ENCODE measurements at places on chromosomes 13 and 19.

DNA sequence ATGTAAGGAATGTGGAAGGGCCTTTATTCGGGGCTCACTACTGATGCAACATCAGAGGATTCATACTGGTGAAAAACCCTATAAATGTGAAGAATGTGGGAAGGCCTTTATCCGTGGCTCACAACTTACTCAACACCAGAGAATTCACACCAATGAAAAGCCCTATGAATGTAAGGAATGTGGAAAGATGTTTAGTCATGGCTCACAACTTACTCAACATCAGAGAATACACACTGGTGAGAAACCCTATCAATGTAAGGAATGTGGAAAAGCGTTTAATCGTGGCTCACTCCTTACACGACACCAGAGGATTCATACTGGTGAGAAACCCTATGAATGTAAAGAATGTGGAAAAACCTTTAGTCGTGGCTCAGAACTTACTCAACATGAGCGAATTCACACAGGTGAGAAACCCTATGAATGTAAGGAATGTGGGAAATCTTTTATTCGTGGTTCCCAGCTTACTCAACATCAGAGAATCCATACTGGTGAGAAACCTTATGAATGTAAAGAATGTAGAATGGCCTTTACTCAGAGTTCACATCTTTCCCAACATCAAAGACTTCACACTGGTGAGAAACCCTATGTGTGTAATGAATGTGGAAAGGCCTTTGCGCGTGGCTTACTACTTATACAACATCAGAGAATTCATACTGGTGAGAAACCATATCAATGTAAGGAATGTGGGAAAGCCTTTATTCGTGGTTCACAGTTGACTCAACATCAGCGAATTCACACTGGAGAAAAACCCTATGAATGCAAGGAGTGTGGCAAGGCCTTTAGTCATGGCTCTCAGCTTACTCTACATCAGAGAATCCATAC, 44.3 kb downstream of the ZNF585A start:
- DNase-seq: no peak

DNA sequence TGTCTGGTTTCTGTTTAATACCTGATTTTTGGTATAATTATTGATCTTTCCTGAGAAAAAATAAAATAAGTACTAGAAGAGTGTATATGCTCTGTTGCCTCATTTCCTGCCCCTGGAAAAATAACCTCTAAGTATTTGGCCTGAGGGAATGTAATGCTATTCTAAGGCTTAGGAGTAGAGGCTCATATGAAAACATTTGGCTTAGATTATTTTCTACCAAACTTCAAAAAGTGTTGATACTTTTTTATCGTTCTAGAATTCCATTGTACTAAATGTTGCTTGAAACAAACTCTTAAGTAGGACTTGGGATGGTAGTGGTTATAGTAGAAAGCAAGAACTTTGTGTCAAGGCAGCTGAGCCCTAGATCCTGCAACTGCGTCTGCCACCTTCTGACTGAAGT, 57.8 kb downstream of the COG3 start:
- DNase-seq: no peak

DNA sequence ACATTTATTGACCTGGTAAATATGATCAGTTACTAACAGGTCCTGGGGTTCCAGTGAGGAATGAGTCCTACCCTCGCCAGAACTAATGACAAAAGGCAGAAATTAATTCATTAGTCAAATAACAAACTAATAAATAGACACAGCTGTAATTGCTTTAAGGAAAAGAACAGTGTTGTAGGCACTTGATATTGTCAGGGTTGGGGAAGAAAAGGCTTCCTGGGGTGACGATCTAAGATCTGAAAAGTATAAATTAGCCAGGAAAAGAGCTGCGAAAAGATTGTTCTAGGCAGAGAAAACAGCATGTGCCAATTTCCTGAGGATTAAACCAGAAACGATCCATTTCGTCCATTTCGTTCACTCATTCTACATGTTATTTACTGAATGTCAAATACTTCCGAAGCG, 670 bp upstream of the CHAF1A start:
- DNase-seq: no peak

DNA sequence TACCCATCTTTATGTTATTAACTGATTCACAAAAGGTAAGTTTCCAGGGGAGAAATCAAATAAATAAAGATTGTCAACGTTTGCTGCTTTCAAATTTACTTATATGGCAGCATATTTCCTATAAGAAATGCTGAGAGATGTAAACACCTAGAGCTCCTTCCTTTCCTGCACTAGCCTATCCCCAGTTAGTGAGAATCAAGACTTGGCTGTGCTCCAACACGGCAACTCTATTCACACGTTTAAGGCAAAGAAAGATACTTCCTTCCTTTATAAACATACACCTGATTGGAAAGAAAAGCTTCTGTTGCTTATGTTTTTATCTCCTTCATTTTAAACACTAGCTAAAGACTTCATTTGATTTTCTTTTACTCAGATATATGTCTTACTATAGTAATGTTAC, 107.0 kb downstream of the PCDH9 start:
- DNase-seq: no peak

DNA sequence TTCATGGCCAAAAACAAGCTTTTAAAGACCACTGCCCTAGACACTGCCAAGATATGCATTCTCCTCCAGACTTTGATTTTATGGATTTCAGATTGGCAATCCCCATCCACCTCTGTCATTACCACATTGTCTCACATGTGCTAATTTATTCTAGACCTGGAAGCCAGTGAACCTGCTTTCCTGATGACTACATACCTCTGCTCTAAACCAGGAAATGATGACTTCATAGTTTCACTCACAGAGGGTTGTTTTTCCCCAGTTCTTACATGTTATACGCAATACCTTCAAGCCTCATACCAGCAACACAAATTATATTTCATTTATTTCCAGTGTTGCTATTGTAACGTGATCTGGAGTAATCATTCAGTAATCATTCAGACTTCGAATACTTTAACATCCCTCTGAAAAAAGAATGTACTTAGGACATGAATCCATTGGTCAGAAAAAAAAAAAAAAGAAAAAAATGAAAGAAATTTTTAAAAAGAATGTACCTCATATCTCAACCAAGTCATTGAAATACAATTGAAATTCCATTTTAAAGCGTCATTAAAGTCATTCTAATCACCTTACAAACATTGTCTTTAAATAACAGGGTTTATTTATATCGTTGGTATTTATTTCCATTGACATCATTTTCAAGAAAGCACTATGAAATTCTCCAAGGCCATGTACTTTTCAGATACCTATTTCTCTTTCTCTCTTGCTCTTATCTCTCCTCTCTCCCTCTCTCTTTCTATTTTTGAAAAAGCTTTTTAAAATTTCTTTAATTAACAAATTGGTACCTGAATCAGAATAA, 33.4 kb upstream of the KLF5 start:
- no peak for DNase-seq

- no peak for DNase-seq
These were observed 1.4 kb downstream of the FFAR1 start for GRCh38 chr19:35348911-35349611.

DNA sequence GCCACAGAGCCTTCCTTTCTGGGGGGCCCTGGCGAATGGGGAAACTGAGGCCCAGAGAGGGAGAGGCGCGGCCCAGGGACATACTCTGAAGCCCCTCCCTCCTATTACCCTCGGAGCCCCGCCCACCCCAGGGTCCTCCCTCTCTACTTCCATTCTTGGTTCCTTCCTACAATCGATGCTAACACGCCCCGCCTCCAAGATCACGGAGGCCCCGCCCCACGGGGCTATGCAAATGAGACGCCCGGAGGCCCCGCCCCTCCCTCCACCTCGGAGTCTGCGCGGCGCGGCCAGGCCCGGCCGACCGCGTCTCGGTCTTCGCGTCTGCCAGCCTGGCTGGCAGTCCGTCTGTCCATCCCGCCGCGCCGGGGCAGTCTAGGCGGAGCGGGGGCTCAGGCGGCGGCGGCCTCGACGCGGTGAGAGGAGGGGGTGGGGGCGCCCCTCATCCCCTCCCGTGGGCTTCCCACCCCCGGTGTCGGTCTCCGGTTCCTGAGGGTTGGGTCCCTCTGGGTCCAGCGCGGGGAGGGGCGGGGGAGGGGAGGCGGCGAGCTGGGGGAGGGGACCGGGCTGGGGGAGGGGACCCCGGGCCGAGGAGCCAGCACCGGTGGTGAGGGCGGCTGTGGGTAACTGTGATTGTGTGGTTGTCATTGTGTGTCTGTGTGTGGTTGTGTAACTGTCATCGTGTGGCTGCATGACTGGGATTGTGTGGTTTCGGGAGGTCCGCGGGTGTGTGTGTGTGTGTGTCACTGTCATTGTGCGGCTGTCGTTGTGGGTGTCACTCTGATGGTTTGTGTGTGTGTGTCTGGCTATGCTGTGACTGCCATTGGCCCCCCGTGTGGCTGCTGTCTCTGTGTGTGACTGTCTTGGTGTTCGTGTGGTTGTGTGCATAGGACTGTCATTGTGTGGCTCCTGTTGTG, at the start of gene PLPPR2:
PLPPR2 (plus strand) TSS at position 273 of the 914 bp plus-strand sequence. CDS start 2,242 bp downstream, outside the sequence.
- DNase-seq: peak; percentile 86

- no peak for DNase-seq
These were observed 6.2 kb downstream of the ZNF708 start for GRCh38 chr19:21323000-21323399.

GRCh38 chr13:99601535-99601934, 100.3 kb downstream of the TM9SF2 start:
- no peak for DNase-seq

DNA sequence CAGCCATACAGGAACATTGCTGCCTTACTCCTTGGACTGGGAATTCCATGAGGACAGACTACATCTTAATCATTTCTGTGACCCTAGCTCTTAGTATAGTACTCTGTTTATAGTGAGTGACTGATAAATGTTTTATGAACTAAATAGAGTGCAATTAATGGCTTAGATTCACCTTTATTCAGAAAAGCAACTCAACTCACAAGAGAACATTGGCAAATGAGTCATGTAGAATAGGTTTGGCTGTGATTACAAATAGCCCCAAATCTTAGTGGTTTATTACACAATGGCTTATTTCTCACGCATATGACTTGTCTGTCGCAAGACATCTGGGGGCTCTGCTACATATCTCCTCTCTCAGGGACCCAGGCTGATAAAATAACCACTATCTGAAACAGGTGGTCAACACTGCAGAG, 121.6 kb upstream of the KL start:
- DNase-seq: no peak

GRCh38 chr19:35044317-35045117, 3.0 kb downstream of the HPN start:
- peak; percentile 67 for DNase-seq

DNA sequence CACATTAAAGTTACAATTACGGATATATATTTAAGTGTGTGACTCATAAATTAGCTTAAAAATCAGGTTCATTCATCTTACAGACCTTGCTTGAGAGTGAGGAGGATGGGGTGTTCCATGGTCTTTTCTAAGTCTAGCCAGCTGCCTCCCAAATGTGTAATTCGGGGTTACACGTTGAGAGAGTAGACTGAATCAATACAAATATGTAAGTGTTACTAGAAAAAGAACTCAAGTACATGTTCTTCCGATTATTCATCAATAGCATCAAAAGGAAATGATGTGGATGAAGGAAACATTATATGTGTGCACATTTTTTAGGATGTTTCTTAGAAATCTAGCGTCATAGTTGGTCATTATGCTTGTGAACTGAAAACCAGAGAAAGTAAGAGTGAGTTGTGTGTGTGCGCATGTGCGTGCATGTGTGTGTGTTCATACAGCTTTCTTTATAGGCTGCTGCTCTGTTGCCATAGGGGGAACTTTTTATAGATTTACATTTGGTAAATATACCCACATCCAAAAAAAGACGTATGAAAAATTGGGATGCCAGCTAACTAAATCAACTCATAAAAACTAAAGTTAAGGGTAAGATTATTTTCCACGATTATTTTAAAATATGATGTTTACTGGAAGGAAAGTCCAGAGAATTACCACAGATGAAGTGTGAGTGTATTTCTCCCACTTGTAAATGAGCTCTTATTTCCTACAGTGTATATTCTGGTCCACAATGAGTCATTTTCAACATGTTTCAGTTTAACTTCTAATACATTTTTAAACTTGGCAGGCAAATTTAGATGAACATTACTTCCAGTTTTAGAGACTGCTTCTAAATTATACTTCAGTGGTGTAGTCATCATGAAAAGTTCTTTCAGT, 82.4 kb downstream of the PIBF1 start:
- DNase-seq: no peak

GRCh38 chr19:495402-496111, 729 bp upstream of the MADCAM1 start:
- no peak for DNase-seq

- no peak for DNase-seq
These were observed 545.2 kb downstream of the GPC6 start for GRCh38 chr13:93771782-93772181.

DNA sequence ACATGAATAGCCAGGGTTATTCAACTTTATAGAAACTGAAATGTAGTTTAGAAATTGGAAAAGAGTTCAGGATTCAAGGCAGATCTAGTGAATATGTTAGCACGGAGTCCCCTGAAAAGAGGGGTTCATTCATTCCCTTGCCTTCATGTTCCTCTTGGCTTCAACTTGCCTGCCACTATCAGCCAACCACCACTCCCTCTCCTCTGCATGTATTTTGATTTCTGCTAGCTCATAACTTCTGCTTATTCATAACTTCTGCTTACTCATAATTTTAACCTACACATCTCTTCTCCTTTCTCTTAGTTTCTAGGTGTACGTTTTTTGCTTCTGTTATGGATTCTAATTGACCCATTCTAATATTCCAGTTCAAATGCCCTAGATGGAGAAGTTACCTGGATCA, 5.5 kb upstream of the SERTM1 start:
- DNase-seq: no peak

DNA sequence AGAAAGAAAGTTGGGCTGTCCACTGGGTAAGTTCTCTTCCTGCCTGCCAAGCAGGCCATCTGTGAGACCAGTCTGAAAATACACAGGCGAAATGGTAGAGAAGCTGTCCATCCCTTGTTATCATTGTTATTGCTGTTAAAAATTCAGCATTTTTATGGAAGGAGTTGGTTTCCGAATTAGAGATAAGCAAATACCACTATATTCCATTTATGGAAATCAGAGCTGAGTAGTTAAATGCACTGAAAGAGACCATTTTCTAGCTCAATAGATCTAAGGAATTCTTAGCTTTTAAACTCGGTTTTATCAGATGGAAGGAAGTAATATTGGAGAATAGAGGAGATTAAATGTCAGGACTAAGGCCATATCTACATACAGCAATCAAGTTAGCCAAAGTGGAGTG, 40.7 kb downstream of the MZT1 start:
- no peak for DNase-seq

Measured in T47D (cell line).